Activated CD8-positive, alpha-beta T cell treated with anti-CD3 and anti-CD28 coated beads for 36 hours (primary cell): ENCODE measurements at places on chromosomes 13 and 19.
A peak's percentile ranks its signal among the peaks of the same experiment; 100 is the strongest.

GRCh38 chr19:36547001-36547732, 19.1 kb upstream of the ZNF260 start:
- no peak for DNase-seq

DNA sequence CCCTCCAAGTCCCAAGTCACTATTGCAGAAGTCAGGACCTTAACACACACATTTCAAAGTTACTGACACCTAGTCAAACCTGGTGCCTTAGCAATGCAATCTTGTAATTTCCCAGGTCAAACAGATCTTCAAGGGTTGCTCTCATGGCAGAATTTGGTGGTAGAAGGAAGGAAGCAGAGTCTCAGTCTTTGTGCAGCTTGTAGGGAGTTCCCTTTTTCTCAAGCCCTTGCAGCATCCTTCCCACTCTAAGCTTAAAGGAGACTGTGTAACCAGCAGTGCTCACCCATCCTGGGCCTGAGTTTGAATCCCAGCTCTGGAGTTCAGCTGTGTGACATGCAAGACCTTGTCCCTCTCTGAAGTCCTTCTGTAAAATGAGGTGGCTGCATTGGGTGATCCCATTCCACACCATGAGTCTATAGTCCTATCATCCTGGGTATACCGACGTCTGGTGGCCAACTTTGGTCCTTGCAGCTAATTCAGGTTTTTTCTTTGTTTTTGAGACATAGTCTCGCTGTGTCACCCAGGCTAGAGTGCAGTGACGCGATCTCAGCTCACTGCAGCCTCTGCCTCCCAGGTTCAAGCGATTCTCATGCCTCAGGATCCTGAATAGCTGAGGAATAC, 9.8 kb downstream of the SIGLEC10 start:
- DNase-seq = peak; percentile 63

DNA sequence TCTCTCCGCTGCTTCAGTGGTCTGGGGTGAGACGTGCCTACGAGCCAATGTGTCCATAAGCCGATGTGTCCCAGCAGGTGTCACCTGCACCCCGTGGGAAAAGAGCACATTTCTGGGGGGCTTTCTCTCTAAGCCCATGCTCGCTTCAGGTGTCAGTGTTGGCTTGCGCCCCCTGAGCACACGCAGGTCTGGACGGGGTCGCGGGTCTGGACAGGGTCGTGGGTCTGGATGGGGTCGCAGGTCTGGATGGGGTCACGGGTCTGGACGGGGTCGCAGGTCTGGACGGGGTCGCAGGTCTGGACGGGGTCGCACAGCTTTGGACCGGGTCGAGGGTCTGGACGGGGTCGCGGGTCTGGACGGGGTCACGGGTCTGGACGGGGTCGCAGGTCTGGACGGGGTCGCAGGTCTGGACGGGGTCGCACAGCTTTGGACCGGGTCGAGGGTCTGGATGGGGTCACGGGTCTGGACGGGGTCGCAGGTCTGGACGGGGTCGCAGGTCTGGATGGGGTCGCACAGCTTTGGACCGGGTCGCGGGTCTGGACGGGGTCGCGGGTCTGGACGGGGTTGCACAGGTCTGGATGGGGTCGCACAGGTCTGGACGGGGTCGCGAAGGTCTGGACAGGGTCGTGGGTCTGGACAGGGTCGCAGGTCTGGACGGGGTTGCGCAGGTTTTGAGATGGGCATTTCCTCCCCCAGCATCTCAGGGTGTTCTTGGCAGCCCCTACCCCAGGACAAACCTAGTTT, 24.5 kb upstream of the TFDP1 start:
- no peak for DNase-seq

DNA sequence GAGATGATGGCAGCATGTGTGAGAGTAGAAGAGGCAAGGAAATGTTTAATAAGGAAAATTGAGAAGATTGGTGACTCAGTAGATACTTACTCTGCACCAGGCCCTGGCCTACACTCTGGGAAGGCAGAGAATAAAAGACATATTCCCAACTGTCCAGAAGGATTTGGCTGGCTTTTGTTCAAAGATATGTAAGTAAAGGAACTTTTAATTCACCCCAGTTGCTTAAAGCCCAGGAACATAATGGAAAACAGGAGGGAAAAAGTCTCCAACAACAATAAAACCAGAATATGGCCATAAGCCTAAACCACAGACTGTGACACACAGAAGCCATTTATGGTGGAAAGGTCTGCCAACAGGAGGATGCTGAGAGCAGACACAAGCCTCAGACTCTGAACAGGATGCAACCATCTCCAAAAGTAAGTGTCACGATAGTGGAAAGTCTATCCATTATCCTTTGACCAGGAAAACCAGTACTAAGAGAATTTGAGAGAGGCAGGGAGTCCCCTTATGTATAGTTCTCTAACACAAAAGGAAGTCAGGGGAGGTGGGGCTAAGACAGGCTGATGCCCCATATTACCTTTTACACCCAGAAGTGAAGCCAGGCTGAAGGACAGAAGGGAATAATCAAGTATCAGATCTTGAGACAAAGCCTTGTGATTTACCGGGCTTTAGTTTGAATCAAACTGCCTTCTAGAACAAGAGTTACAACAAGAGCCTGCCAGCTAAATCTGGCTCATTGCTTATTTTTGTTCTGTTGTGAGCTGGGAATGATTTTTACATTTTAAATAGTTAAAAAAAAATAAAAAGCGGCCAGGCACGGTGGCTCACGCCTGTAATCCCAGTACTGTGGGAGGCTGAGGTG, 169.5 kb upstream of the STARD13 start:
- no peak for DNase-seq

GRCh38 chr13:99270518-99270917, 12.3 kb upstream of the GPR18 start:
- no peak for DNase-seq

DNA sequence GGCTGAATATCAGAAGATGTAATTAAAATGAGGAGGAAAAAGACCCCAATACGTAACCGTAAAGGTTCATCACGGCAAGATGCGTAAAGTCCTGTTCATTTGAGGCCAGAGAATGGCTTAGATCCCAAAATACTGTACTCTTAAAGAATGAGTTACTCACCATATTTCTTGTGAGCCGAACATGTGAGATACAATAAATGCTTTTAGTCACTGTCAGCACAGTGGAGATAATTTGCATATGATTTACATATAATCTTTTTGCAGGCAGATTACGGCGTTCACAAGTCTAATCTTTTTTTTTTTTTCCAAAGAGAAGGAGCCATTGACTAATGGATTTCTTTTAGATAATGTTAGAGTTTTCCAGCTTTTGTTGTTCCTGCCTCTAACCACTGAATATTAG, 28.4 kb downstream of the AMER2 start:
- DNase-seq = no peak

DNA sequence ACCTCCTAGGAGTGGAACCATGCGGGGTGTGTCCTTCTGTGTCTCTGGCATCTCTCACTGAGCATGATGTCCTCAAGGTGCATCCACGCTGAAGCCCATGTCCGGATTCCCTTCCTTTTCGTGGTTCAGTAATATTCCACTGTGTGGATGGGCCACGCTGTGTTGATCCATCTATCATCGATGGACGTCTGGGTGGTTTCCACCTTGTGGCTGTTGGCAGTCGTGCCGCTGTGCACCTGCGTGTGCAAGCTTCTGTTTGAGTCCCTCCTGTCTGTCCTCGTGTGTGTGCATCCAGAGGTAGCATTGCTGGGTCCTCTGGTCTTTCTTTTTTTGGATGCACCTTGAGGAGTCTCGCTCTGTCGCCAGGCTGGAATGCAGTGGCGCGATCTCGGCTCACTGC, 11.2 kb upstream of the GNA15 start:
- no peak for DNase-seq

DNA sequence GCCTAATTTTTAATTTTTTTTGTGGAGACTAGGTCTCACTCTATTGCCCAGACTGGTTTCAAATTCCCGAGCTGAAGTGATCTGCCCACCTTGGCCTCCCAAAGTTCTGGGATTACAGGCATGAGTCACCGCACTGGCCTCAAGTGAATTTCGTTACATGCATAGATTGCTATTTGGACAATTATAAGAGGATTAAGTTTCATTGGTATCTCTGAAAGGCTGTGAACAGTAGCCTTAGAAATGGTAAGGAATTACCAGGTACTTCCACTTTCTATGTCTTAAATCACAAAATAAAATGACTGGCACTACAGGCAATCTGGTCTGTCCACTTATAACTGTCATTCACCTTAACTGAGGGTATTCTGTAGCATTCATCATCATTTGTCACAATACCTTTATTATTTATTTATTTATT, 2.9 kb upstream of the CCDC9 start:
- DNase-seq = no peak
